Hematopoietic multipotent progenitor cell treated with erythropoietin and hydrocortisone succinate and interleukin-3 and kit ligand, for 15 days (in vitro differentiated cells): ENCODE measurements at places on chromosomes 12 and 14.

DNA sequence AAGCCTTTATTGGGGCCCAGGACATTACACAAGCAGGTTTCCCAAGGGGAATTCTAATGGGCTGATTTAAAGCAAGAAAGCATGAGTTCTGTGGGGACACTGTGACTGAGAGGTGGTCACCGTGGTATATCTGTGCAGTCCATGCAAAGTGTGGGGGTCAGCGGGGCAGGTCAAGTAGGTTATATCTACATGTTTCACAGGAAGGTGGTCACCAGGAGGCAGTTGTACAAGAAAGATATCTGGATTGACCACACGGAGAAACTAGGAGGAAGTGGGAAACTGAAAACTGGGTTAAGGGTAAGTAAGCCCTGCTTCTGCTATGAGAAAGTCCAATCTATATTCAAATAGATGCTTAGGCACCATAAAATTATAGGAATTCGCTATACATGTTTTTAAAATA is 77.8 kb upstream of the CNOT2 start:
- DNase-seq, result no peak

GRCh38 chr12:20491290-20491689 is 123.0 kb downstream of the PDE3A start:
- DNase-seq, result no peak

DNA sequence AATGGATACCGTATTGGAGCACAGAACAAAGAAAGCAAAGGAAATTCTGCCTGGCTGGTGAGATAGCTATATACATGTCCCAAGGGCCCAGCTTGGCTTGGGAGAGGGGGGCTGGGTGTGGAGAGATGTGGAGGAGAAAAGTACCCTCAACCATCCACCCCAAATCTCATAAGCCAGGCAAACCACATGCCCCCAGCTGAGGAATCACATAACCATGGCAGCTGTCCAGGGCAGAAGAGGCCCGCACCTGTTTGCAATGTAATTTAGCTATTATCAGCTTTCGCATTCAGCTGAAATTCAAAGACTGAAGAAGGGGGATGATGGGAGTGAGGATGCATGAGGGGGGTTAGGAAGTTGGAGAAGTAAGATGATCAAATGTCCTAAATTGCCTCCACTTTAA is 196.1 kb downstream of the TBX5 start:
- no peak for DNase-seq

- DNase-seq, result no peak
These were observed 13.7 kb downstream of the POMT2 start for GRCh38 chr14:77306851-77307496.

DNA sequence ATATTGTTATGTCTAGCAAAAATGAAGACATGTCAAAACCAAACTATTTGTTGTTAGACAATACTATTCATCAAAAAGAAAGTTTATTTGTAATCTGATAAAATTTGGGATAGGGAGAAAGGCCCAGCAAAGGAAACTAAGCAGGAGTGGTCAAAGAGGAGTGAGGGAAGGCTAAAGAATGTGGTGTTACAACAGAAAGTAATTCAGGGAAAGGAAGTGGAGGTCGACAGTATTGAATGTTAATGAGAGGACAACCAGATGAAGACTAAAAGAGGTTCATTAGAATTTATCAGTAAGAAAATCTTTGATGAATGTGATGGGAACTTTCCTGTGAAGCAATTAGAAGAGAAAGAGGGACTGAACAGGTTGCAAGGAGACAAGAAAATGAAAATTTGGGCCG is 33.9 kb downstream of the PLCZ1 start:
- DNase-seq, result no peak

DNA sequence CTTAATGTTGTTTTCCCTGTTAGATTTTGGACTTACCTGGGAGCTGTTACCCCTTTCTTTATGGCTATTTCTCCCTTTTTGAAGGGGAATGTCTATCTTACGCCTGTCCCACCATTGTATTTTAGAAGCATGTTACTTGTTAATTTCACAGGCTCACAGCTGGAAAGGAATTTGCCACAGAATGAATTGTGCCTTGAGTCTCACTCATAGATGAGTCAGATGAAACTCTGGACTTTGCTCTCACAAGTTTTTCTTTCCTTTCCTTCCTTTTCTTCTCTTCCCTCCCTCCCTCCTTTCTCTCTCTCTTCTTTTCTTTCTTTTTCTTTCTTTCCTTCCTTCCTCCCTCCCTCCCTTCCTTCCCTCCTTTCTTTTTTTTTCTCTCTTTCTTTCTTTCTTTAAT is 9.3 kb upstream of the ATF7IP start:
- no peak for DNase-seq

DNA sequence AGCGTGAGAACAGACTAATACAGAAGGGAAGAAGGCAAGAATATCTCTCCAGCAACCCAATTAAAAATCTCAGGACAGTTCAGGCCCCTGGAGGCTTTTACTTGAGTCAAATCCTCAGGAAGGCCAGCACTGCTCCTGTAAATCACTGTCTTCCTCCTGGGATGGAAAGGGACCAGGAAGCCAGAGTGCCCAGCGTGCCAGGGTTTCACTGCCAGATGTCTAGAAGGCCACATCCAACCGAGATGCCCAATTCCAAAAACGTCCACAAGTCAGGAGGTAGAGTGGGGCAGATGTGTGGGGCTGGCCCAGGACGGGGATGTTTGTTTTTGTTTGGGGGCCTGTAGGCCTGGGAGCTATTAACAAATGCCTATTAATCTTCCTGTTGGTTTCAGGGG is 332.0 kb downstream of the MED13L start:
- no peak for DNase-seq

DNA sequence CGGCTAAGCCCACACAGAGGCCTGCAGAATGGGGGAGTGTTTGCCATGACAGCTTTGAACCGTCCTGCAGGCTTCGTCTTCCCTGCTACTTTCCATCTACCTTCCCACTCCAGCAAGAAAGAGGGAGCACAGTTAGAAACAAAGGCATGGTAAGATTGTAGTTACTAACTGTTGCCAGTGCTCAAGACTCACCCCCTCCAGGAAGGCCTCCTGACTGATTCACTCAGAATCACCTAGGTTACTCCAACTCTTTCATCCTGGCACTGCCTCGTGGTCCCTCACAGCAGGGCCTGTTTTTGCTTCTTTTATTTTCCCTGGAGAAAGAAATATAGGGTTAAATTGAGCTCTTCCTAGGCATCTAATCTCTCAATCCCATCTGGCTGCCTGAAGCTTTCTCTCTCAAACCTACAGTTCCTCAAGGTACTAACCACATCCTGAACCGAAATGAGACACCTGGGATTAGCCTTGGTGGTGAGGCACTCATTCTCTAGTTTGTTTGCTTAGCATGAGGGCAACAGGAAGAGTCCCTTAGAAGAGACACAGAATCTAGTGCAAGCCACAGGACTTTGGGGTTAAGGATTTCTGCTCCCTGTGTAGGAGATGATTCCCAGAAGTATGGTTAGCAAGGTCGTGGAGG is 7.8 kb downstream of the GALNT6 start:
- DNase-seq, result no peak

- no peak for DNase-seq
These were observed 323.4 kb downstream of the VRK1 start for GRCh38 chr14:97120611-97121031.

DNA sequence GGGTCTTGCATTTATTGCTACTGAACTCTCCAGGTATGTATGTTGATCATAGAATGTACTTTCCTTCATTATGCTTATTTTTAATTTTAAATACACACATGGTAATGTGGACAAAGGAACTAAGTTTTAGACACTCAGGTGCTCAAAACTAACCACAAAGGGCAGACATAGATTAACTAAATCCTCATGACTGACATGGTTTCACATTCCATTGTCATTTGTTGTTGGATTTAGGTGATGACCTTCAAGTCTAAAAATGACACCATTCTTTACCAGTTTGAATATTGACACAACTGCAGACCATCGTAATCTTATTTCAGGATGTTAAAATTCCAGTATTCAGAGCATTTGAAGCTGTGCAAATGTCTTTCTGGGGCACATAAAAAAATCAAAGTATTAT is 128.4 kb downstream of the BBS10 start:
- no peak for DNase-seq

GRCh38 chr12:129016159-129016558 is 162.9 kb downstream of the GLT1D1 start:
- no peak for DNase-seq

- no peak for DNase-seq
These were observed 51.5 kb downstream of the TMEM117 start for GRCh38 chr12:43887397-43887796.

DNA sequence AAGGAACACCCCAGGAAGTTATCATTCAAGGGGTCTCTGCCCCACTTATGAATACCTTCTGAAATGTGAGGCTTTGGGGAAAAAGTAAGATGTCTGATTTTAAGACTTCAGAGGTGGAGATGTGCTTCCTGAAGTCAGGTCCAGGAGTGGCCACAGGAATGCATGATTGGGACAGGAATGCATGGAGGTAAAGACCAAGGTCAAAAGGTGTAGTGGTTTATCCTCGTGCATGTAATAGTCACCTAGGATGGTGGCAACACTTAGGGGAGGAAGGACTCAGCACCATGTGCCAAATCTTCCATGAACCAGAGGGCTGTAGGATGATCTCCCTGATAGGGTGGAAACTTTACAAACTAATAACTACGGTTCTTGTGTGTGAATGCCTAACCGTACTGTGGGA is 217.3 kb downstream of the C12orf75 start:
- no peak for DNase-seq

DNA sequence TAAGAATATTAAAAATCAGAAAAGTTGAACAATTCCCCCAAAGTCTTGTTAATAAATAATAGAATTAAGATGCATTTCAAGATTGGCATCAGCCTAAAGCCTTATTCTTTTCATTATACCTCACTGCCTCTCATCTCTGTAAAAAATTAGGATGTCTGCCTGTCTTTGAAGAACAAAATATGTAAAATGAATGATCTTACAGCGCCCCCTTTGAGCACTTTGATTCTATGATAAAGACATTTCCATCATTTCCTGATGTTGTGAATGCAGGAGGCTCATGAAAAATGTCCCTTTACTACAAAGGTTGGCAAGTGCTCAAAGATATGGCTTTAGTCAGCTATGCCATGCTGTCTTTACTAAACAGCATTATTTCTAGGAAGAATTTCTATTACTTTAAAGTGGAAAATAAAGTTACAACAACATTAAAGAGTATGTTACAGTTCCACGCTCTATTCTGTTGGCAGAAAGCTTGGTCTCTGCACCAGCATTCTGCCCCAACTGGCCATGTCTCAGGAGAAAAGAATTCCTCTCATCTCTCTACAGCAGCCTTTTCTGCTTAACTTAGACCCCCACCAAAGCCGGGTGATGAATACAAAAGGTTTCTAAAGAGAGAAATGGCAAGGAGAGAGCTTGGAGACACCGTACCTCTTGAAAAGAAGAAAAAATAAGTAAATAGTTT is 95.1 kb downstream of the LLPH start:
- peak; percentile 21 for DNase-seq

DNA sequence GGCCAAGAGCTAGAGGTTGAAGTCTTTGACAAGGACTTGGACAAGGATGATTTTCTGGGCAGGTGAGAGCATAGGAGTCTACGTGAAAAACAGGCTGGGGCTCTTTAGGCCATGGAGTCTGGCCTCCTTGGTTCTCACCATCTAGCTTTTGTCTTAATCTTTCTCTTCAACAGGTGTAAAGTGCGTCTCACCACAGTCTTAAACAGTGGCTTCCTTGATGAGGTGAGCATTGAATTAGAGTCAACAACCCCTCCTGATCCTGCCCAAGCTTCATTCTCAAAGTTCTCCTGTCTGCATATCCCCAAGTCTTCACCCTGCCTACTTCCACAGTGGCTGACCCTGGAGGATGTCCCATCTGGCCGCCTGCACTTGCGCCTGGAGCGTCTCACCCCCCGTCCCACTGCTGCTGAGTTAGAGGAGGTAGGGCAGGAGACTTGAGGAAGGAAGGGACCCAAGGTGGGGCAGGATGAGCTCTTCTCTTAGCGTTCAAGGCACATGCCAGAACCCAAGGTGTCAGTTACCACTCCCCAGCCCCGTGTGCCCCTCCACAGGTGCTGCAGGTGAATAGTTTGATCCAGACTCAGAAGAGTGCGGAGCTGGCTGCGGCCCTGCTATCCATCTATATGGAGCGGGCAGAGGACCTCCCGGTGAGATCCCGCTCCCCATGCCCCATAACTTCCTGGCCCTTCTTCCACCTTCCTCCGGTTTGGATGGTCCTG is 9.9 kb downstream of the ESYT1 start:
- DNase-seq, result no peak

DNA sequence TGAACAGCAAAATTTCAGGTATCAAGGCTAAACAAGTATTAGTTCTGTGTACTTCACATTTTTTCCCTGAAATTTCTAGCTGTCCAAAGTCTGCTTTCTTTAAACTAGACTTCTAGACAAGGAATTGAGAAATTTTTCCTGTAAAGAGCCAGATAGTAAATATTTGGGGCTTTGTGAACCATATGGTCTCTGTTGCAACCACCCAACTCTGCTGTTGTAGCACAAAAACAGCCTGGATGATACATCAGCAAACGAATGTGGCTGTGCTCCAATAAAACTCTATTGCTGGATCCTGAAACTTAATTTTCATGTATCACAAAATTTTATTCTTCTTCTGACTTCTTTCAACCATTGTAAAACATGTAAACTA is 96.0 kb upstream of the SLC38A4 start:
- no peak for DNase-seq

DNA sequence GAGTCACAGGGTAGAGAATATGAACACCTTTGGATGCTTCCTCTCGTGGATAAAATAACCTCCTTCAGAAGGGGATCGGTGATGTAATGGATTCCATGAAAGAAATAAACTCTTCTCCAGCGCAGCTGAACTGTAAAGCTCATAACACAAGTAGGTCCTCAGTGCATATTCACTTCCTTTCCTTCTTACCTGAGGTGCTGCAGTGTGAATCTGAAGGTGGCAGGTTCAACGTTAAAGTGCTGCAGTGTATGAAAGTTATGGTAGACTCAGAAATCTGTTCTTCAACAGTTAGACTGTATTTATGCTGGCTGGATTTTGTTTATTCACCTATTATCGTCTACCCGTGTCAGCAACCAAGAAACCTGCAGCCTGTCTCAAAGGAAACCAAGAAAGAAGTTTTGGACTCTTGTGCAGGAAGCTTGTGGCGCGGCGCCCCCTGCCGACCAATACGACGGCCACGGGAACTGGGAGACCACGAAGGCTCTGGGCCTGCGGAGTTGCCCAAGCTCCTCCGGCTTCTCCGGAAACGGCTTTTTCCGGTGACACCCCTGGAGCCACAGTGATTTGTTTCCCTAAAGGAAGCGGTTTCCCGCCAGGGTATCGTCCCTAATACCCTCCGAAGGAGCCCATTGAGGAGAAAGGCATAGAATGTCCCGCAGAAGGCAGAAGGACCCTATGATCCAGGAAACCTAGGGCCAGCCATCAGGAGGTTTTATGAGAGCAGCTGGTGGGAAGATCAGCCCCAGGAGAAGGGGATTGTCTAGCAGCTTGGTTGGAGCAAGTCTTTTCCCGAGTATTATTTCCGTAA is 17.6 kb upstream of the RNASE3 start:
- peak; percentile 73 for DNase-seq

- DNase-seq, result no peak
These were observed 95.4 kb downstream of the NKX2-1 start for GRCh38 chr14:36424478-36425102.
